ENCODE measurements at places on chromosomes 3 and 15.

DNA sequence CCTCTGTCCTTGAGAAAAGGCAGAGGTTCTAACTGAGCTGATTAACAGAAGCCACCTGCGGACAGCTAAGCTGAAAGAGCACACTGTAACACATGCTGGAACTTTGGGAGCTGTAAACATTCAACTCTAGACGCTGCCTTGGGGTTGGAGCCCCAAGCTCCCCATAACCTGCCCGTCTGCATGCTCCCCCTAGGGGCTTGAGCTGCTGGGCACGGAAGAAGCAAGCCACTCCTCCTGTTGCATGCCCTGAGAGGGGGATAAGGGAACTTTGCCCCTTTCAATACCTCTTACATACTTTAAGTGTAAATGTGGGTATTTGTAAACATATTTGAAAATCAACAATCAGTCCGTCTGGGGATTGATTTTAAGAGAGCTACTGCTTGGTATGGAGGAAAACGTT lies 188.4 kb downstream of the ADAMTSL3 start:
- DNase-seq, result no peak

GRCh38 chr3:116084999-116085791 lies 360.1 kb downstream of the LSAMP start:
- DNase-seq, result no peak

GRCh38 chr15:25525741-25526140 lies 86.9 kb upstream of the UBE3A start:
- no peak for DNase-seq

DNA sequence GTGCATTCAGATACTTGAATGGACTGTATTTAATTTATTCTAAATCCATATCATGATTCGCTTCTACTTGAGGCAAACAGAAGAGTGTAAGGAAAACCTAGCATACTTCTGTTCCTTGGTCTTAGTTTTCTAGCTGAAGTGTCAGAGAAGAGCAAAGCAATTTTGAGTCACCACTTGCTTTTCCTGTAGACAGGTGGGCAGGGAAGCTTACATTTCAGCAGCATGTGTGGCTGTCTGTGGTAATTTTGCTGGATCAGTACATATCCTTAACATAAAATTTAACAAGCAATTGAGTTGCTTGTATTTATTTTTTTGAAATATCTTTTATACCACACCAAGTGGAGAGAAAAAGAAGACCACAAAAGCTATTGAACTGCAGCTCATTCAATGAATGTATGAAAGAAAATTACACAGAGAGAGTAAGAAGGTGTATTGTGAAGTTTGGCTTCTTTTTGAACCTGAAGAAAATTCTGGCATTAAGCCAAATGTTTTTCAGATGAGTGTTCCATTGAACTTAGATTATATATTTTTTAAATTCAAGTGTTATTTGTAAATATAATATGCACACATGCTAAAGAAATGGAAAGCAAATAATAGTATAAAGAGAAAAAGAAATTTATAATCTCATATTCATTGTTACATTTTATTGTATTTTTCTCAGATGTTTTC lies 747.6 kb downstream of the NAALADL2 start:
- no peak for DNase-seq

DNA sequence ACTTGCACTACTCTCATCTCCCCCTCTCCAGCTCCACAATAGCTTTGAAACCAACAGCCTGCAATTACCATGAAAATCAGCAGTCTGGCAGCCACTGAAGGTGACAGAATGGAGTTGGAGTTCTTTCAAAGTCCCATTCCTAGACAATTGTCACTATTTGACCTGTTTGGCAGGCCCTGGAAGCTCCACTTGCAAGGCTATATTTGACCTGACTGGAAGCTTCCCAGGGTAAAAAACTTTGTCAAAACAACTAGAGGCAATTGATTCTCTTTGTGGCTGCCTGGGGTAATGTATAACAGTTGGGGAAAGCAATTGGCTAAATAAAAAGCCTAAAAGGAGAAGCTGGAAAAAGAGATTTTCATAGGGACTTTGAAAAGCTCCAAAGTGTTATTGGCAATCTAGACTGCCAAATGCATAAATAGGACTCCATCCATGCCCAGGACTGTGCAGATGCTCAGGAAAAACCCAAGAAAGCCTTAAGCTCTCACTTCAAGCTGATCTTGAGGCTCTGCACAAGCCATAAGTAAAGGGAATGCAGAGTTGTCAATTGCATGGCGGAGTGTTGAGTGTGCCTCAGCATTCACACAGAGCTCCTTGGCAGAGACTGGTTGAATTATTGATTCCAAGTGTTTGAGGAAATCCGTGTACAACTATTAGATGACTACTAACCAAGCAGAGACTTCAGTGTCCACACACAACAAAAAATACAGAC lies 18.3 kb downstream of the GREM1 start:
- no peak for DNase-seq

DNA sequence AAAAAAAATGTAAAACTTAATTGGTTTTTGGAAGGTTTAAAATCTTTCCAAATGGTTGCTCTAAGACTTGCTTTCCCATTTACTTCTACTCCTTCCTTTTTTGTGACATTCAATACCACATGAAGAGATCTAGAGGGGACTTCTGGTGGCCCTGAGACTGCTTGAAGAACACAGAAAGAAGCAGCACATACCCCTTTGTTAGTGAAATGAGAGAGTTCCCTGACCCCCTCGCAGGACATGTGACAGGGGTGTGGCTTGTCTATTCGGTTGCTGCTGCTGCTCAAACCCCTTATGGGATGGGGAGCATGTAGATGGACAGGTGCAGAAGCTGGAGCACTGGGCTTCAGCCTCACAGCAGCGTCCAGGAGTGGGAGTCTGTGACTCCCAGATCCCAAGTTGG lies 71.0 kb downstream of the ZMAT3 start:
- no peak for DNase-seq

- DNase-seq, result no peak
Observed at GRCh38 chr15:25478313-25478712, 39.5 kb upstream of the UBE3A start.

GRCh38 chr3:139928708-139929505 lies 6.1 kb upstream of the CLSTN2 start:
- DNase-seq, result no peak

DNA sequence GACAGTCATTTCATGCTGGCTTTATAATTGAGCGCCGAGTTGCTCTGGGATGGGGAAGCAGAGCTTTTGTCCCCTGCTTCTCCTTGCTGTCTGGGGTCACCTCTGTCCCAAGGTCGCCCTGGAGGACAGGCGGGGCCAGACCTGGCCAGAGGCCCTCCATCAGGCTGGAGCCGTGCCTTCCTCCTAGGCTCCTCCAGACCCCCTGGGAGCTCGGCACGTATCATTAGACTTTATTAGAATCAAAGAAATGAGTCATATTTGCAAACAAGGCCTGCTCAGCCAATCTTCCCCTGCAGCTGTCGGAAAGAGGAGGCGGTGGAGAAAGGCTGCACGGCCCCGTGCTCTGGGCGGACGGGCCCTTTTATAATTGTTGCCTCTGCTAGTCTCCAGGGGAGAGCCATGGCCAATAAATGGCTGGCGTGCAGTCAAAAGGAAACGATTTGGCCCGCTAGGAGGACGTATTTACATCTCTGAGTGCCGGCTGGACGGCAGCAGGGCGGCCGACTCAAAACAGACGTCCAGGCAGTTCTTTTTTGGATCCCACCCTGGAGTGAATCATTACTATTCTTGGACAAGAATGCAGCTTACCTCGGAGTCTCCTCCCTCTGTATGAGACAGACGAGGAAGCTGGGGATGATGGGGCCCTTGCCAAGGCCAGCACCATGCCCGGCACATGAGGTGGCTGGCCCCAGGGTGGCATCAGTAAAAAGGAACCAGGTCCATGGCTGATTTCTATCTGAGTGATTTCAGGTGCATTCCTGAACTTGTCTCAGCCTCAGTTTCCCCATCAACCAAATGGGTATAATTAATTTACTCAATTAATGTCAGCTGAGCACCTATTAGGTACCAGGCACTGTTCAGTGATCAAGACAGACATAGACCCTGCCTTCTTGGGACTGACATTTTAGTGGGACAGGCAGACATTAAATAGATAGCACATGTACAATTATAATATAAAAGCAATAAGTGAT lies 50.6 kb downstream of the SLC6A6 start:
- no peak for DNase-seq

GRCh38 chr3:156834962-156835535 lies 8.9 kb downstream of the LEKR1 start:
- DNase-seq, result no peak

- DNase-seq, result no peak
Observed at GRCh38 chr3:175479800-175480199, 620.7 kb downstream of the NAALADL2 start.

DNA sequence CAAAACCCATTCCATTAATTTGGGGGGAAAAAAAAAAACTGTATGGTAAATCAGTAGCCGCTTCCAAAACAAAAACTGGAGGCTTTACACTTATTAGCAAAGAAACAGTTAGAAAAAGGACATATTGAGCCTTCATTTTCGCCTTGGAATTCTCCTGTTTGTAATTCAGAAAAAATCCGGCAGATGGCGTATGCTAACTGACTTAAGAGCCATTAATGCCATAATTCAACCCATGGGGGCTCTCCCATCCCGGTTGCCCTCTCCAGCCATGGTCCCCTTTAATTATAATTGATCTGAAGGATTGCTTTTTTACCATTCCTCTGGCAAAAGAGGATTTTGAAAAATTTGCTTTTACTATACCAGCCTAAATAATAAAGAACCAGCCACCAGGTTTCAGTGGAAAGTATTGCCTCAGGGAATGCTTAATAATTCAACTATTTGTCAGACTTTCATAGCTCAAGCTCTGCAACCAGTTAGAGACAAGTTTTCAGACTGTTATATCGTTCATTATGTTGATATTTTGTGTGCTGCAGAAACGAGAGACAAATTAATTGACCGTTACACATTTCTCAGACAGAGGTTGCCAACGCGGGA lies 9.4 kb upstream of the RPL24 start:
- no peak for DNase-seq

DNA sequence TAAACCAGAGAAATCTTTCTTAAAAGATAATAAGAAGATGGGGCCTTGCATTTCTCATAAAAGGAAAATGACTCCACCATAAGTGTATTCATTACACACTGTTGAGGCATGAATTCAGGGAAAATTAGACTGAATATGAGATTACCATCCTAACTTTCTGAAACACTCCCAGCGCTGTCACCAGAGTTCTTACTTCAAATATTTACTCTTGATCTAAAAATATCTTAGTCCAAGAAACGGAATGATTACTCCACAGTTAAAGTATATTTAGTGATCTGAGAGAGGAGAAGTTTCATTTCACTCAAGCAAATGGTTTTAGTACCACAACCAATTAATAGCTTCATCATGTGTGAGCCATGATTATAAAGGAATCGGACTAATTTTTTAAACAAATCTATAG lies 300.3 kb downstream of the ZBTB20 start:
- no peak for DNase-seq

DNA sequence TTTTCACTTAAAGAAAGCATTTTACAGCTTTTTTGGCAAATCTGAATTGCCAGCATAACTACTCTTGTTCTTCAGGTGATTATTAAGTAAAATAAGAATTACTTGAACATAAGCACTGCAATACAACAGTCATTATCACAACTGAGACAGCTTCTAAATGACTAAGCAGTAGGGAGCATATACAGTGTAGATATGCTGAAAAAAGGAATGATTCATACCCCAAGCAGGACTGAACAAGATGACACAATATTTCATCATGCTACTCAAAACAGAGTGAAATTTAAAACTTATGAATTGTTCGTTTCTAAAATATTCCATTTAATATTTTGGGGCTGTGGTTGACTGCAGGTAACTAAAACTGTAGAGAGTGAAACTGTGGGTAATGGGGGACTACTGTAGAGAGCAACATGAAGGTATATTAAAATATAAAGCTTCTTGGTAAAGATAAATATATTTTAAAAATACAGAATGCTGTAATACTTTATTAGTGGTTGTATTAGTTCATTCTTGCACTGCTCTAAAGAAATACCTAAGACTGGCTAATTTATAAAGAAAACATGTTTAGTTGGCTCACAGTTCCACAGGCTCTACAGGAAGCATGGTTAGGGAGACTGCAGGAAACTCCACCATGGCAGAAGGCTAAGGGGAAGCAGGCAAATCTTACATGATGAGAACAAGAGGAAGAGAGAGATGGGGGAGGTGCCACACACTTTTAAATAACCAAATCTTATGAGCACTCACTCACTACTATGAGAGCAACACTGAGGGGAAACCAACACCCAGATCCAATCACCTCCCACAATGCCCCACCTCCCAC lies 84.8 kb downstream of the DCLK3 start:
- DNase-seq, result peak; percentile 46

DNA sequence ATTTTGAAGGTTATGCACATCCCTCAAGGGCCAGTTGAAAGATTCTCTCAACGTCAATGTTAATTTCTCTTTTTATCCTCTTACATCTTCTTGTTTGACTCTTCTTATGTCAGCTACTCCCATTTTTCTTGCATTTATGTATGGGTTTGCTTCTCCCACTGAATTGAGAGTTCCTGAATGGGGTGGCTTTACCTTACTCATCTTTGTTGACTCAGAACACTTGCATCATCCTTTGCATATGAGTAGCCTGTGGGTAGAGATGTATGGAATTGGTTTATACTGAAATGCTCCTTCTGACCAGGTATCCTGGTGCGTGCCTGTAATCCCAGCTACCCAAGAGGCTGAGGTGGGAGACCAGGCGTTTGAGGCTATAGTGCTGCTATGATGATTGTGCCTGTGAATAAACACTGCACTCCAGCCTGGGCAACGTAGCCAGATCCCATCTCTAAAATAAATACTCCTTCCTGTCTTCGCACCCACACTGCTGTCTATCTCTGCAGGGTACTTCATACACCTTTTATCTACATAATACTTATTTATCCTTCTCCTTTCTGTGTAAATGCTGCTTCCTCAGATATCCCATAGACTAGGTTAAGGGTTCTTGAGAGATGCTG lies 123.6 kb upstream of the DPH6 start:
- DNase-seq, result peak; percentile 8

GRCh38 chr3:141960731-141961130 lies 84.3 kb downstream of the ATP1B3 start:
- no peak for DNase-seq

- DNase-seq, result no peak
Observed at GRCh38 chr3:190059242-190059590, 61.5 kb downstream of the P3H2 start.

DNA sequence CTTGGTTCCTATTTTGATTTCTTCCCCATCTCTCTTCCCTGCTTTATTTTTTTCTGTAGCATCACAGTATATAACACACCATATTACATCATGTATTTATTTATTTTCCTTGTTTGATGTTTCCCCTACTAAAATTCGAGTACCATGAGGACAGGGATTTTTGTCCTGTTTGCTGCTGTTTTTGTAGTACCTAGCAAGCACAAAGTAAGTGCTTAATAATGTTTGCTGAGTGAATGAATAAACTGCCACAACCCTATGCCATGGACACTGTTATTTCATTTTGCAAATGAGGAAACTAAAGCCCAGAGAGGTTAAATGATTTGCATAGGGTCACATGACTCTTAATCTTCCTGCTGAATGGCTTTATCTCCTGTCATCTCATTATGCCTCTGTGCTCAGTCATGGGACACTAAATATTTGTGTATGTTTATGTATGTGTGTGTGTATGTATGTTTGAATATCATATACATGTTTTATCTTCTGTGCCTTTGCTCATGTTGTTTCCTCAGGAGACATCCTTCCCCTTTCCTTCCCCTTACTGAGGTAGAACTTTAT lies 26.1 kb upstream of the MGA start:
- peak; percentile 13 for DNase-seq

GRCh38 chr3:33089515-33089914 lies 7.4 kb downstream of the GLB1 start:
- DNase-seq, result no peak

Data from erythroblast (primary cell).